ENCODE measurements at places on chromosomes 12 and 14.

DNA sequence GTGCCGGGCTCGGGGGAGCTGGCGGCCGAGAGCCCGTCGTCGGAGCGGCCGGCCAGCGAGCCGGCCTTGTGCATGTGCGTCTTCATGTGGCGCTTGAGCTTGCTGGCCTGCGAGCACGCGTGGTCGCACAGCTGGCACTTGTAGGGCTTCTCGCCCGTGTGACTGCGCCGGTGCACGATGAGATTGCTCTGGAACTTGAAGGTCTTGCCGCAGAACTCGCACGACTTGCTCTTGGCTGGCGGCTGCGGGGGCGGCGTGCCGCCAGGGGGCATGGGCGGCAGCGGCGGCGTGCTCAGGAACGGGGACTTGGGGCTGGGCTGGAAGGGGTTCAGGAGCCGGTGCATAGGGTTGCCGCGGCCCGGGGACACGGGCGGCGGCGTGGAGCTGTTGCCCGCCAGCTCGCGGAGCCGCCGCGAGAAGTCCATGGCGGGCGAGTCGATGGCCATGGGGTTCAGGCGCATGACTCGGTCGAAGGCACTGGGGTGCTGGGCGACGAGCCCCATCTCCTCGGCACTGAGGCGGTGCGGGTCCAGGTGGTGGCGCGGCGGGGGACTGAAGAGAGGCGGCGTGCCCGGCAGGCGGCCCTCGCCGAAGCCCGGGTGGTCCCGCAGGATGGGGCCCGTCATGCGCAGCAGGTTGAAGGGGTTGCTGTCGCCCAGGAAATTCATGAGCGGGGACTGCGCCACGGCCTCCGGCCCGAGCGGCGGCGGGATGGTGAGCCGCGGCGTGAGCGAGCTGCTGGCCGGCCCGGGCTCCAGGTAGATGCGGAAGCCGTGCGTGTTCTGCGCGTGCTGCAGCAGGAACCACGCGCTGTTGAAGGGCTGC lies 96.5 kb downstream of the BCL11B start:
- DNase-seq = no peak

GRCh38 chr14:49451938-49452337 lies 134.2 kb downstream of the RPS29 start:
- DNase-seq = no peak

DNA sequence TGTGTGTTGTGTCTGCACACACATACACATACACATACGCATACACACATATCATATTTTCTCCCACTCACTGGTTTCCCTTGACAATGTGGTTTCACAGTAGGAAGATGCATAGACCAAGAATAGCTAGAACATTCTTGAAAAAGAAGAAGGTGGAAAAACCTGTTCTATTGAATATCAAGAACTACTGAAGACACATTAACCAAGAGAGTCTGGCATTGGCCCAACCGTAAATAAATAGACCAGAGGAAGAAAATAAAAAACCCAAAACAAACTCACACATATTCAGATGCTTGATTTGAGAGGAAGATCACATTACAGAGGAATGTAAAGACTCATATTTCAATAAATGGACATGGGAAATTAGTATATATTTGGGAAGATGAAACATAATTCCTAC lies 311.3 kb downstream of the FOXG1 start:
- no peak for DNase-seq

DNA sequence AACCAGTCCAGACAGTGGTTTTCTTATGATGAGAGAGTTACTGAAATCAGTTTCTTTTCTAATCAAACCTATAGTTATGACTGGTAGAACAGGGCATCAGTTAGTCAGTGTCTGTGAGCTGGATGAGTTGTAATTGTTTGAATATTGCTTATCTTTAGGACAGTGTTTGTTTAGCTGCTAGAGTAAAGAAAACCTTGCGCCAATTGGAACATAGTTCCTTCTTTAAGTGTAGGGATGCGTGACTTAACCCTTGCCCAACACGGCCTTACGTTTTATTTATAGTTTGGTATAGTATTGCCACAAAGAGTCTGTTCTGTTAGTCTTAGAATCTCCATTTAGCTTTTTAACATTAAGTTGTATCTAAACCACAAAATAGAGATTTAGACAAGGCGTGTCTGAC lies 572.6 kb downstream of the SLC16A7 start:
- no peak for DNase-seq

DNA sequence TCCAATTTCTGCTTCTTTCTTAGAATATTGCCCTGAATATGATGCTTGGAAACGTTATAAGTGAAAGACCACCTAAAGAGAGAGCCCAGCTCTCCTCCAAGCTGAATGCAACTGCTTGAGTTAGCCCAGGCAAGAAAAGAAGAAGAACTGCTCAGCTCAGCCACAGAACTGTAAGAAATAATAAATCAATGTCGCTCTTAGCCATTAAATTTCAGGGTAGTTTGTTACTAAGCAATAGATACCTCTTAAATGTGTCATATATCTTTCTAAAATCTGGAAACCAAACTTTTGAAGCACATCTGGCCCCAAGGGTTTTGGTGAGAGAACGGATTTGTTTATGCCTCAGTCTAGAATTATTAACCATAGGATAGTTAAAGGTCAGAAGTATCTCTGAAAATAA lies 50.4 kb downstream of the SLC6A15 start:
- no peak for DNase-seq

DNA sequence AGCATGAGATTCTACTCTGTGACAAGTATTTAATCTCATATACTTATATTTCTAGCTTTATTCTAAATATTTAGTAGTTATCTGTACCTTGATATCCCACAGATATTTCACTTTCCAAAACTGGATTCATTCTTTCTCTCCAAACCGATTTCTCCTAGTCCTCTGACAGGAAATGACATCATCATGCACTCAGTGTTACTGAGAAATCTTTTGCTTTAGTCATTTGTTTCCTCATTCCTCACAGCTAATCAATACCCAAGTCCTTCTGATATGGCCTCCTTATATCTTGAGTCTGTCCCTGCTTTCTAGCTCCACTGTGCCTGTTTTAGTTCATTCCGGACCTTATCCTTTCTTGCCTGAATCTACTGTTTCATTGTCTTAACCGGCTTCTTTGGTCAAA lies 39.4 kb upstream of the E2F7 start:
- no peak for DNase-seq

GRCh38 chr12:62848418-62848817 lies 86.5 kb downstream of the PPM1H start:
- peak; percentile 38 for DNase-seq

- no peak for DNase-seq
Measured at GRCh38 chr12:6034596-6034995, 89.5 kb upstream of the ANO2 start.

- DNase-seq = no peak
Measured at GRCh38 chr14:63642656-63643382, 1.1 kb upstream of the WDR89 start.

GRCh38 chr12:120115066-120115465 lies 1.5 kb downstream of the RAB35 start:
- no peak for DNase-seq

GRCh38 chr12:3107071-3107583 lies 29.9 kb downstream of the TSPAN9 start:
- peak; percentile 69 for DNase-seq

DNA sequence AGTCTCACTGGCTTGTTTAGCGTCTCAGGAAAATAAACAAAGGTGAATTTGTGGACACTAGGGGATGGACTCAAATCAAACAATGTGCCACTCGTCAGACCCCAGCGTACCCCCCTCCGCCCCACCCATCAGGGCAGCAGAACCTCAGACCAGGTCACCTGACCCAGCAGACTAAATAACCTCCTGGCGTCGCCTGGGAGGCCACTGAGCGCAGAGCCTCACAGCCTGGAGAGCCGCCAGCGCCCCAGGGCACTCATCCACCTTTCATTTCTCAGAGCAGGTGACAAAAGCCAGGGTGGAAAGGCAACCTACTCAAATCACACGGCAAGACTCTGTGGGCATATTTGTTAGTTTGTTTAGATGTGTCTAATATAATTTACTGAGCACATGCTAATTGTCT lies 100.9 kb downstream of the DICER1 start:
- no peak for DNase-seq

DNA sequence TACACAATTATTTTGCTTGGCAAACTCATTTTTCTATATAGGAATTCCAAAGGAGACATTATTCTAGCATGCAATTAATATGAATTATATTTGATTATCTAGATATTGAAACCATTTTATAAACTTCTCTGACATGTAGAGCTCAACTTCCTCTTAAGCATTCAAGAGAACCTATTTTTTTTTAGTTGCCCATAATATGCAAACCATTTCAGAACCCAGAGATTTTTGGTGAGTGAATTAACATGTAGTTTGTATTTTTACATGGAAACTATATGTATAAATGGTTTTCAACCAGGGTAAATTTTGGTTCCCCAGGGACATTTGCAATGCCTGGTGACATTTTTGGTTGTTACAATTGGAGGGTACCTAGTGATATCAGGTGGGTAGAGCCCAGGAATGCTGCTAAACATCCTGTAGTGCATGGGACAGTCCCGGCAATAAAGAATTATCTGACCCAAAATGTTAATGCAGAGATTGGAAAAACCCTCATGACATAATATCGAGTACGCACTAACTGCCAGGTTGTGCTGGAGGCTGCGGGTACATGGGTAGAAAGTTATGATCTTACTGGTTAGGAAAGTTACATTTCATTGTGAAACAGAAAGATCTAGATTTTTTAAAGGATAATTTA lies 338.9 kb upstream of the GARIN2 start:
- DNase-seq = no peak

Measured in MCF 10A (cell line).